ENCODE measurements at places on chromosomes 3 and 15.

DNA sequence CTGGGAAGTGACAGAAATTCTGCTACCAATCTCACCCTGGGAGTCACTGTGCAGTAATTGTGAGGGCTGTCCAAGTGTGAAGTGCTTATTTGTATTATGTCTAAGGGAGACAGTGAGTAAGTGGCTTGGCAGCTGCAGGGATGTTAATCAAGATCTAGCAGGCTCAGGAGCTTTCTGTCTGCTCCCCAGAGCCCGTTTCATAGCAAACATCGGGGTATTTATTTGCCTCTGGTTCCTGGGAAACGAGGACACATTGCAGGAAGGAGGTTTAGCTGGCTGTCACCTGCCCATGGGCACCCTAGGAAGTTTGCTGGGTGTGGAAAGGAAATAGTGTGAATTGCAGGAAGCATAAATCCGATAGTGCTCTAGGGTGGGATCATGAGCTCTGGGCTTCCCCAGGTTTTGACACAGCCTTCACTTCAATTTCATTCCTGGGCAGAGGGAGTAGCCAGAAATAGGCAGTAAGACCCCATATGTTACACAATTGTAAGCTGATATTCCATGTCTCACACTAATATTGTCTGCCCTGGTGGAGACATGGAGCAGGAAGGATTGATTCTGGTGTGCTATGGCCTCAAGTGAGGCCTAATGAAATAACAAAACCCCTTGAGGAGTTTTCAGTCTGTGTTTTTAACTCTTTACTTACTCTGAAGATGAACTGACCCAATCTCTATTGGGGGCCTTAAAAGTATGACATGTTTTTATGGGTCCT, 74.1 kb upstream of the MITF start:
- peak; percentile 45 for DNase-seq

DNA sequence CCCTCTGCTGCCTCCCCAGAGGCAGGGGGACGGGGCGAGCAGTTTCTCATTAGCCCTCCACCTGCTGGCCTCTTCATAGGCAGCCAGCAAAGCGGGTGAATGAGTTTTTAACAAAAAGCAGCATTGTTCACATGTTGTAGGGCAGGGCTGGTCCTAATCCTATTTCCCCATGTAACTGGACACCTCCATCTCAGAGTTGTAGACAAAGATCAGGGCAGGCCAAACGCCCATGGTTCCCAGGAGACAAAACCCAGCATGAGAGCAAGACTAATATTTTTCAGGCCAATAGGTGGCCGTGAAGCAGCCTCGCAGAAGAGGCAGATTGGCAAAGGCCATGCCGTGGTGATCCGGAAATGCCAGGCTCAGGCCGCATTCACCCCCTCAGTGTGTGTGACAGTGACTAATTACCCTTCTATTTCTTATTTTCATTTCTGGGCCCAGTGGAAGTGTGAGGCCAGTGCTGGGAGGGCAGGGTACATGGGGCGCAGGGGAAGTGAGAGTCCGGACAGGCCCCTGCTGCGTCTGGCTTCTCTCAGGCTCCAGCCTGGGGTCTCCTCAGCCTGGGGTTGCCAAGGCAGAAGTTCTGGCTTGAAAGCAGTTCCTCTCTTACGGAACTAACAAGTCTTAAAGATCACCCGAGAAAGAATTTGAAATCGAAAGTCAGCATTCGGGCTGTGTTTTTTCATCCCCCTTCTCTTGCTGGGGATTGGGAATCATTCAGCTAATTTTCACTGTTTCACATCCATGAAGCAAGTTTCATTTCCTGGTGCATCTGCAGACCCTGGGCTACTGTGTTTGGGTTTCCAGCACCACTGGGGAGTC, 64.8 kb downstream of the BOC start:
- DNase-seq: peak; percentile 66

DNA sequence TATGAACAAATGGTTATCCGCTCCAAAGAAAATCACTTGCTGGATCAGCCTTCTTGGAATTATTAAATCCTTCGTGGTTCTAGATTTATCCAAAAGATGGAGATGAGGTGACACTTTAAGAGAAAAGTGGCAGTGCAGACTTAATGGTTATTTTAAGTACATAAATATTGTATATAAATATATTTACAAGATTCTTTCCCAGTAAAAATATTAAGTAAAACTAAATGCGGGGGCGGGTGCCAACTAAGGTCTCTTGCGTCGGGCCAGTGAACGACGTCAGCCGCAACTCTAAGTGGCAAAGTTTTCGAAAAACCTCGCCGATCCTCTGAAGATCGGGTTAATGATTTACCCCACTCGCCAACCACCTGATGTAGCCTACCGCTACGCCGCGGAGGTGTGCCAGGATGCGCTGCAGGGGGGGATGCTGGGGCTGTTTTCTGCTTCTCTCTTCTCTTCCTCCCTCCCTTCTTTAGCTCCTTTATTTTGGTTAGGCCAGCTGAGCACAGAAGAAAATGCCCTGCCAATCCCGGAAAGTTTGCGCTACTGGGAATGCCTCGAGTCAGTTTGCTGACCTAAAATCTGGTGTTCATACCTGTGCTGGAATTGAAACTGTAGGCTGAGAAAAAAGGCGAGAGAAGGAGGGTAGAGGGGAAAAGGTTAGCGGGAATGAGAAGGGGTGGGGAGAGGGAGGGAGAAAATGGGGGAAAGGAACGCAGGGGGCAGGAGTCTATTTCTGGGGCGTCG, 7.6 kb upstream of the FOXB1 start:
- no peak for DNase-seq

- DNase-seq: no peak
These were observed 226.0 kb downstream of the TJP1 start for GRCh38 chr15:29596266-29596665.

DNA sequence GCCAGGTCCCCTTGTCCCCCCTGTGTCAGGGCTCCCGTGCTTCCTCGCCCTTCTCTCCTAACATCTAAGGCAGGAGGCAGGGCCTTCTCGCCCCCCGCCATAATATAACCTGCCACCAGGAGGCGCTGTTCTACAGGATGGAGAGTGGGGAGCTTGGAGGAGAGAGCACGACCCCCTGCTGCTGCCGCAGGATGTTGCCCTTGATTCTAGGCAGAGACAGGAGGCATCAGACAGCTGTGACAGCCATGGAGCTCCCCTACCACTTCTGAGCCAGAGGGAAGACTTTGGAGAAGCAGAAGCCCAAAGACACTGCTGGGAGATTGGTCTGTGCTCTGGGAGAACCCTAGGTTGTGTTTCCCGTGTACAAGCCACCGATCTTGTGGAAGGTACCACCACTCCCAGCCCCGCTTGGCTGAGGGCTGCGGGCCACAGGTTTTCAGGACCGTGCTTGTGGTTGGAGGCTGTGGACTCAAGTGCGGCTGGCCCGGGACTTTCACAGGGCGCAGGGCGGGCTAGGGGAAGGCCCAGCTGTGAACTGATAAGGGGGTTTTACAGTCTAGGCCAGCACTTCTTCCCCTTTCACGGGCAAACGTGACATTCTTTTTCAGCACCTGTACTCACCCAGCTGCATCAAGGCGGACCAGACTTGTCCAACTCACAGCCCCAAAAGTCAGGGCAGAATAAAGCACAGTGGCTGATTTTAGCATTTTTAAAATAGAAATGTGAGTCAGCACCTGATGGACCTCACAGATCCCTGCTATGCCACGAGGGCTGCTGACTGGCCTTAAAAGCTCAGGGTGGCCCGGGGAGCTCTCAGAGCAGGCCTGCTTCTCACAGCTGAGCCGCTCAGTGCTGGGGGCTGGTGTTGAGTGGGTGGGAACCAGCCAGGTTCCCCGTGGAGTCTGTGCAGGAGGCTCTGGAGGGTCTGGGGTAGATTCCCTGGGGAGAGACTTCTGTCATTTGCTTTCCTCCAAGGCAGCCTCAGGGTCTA, 2.6 kb upstream of the TIGIT start:
- peak; percentile 58 for DNase-seq

GRCh38 chr15:70240082-70240481, 142.4 kb upstream of the TLE3 start:
- DNase-seq: no peak

DNA sequence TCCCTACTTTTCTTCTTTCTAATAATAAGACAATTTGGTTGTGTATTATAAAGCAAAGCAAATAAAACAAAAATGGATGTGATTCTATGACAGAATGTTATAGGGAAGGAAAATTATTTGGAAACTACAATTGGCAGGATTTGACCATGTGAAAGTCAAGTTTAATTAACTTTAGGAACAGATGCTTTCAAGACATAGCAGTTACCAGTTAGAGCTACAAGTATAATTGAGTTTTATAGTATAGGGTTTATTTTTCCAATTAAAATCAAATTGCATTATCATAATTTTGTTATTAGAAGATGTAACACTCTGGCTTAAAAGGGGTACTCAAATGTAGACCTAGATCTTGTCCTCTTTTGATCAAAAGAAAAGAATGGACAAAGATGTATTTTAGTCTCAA, 110.9 kb downstream of the ROBO2 start:
- no peak for DNase-seq

DNA sequence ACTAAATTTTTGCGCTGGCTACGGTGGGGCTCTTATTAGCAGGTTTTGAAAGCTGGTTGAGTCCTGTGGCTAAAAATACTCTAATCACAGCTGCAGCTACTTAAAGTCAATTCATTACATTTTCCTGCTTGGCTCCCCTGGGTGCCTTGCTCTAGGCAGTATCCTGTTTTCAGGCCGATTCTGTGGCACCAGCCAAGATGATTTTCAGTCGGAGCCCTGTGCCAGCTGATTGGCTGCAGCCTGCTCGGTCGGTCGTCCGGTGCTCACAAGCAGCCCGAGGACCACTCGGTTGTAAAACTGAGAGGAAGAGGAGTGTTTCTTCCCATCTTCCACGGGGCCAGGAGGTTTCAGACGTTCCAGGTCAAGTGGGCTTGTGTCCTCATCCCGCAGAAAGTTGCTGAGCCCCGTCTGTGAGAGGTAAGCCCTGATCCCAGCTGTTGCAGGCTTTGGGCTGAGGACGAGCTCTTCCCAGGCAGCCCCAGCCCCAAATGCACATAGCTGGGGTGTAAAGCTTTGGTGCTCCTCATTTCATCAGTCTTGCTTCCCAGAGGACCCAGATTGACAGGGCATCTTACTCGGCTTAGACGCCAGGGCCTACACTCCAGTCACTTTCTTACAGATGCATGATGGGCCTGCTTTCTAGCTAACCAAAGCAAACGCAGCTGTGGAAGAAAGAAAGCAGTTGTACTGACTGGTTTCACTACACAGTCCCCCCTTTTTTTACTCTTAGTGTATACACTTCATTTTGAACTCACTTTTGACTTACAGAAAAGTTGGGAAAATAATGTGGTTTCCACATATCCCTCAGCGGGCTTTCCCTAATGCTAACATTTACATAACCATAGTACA, 15.9 kb downstream of the LYSMD4 start:
- no peak for DNase-seq

DNA sequence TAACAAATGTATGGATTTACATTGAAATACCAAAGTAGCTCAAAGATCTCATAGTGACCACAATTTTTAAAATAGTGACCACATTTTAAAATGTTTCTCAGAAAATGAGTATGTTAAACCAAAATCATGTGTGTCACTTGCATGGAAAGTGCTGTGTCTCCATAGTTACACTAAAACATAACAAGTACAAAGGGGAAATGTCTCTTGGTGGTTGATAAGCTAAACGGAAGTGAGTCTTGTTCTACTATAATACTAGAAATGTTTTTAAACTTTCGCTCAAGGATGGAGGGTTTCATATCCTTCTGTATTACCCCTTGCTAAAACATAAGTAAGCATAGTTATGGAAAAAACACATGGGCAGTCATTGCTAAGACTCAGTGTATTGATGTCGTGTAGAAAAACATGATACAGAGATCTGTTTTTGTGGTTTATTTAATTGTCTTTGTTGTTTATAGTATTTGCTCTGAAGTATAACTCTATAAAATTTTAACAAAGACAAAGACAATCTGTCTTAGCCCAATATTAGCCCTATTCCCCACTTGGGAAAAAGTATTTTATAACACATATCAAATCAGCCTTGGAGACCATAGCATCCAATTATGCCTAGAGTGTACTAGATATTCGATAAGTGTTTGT, 27.0 kb upstream of the DENND4A start:
- DNase-seq: no peak

DNA sequence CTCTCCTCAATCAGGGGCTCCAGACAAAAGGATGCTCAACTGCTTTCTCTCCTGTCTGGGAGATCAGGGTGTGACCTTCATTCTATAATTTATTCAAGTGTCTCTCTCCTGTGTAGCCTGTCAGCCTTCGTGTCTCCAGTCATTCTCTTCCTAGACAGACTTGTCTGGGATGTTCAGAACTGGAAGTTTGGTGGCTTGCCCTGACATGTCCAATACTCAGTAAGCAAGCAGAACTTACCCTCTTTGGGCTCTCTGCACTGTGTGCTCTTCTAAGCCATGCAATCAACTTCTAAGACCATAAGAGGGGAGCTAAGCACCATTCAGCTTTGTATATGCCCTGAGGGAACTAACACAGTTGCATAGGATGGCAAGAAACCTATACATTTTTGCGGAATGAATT, 14.1 kb downstream of the ACKR2 start:
- DNase-seq: no peak

DNA sequence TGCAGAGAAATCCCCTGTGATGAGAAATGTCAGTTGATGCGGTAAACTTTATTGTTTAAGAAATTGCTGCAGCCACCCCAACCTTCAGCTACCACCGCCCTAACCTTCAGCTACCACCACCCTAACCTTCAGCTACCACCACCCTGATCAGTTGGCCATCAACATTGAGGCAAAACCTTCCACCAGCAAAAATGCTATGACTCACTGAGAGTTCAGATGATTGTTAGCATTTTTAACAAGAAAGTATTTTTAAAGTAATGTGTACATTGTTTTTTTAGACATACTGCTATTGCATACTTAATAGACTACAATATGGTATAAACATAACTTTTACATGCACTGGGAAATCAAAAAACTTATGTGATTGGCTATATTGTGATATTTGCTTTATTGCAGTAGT, 30.0 kb downstream of the U2SURP start:
- DNase-seq: no peak

DNA sequence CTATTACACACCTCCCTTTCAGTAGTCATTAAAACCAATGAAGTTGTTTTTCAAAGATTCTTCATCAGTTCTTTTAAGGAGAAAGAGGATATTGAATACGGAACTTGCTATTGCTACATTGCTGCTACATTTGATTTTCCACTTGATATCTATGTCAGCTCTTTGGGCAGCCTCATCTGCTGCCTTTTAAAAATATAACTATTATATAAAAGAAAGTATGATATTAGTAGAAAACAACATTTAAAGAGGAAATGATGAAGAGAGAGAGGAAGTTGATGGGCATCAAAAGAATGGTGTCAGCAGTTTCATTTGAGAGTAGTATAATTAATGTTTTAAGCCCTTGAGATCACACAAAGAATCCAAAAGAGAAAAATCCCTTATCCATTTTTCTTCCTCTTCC, 171.4 kb downstream of the NFKBIZ start:
- no peak for DNase-seq

DNA sequence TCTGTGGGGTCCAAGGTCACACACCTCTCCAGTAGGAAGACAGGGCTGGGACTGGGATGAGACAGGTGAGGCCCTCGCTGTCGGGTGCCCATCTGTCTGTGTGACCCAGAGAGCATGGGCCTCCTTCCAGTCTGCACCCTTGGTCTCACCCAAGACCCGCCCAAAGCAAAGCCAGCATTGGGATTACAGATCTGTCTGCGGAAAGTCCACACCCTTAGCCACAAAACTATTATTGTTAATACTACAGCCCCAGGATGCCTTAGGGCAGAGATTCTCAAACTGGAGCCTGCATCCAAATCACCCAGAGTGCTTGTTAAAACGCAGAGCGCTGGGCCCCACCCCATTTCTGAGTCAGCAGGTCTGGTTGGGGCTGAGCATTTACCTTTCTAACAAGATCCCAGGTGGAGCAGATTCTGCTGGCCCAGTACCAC, 58.5 kb upstream of the ZNF148 start:
- no peak for DNase-seq
